Spinal cord (tissue), 10 donors: ENCODE measurements at places on chromosomes 2 and 18. TPM values are rescaled to one million over a fixed set of nuclear protein-coding genes. Genes with fewer than 3 reads are reported as not detected.

Gene MTCL1
- polyA plus RNA-seq, result 24.4 TPM

Gene PELI1
- 35.4 TPM for polyA plus RNA-seq

Gene ABCG5
- 0.44 TPM for polyA plus RNA-seq

Gene KIAA2012
- polyA plus RNA-seq, result 5.4 TPM

Gene CD8B
- 2.7 TPM for polyA plus RNA-seq

Gene ACVR1C
- 2.1 TPM for polyA plus RNA-seq

Gene UPP2
- 1.2 TPM for polyA plus RNA-seq

Gene CDKL4
- 1.2 TPM for polyA plus RNA-seq
